ENCODE measurements at places on chromosomes 12 and 14.

- no peak for DNase-seq
Measured at GRCh38 chr14:101879529-101880336, 84.6 kb upstream of the DYNC1H1 start.

DNA sequence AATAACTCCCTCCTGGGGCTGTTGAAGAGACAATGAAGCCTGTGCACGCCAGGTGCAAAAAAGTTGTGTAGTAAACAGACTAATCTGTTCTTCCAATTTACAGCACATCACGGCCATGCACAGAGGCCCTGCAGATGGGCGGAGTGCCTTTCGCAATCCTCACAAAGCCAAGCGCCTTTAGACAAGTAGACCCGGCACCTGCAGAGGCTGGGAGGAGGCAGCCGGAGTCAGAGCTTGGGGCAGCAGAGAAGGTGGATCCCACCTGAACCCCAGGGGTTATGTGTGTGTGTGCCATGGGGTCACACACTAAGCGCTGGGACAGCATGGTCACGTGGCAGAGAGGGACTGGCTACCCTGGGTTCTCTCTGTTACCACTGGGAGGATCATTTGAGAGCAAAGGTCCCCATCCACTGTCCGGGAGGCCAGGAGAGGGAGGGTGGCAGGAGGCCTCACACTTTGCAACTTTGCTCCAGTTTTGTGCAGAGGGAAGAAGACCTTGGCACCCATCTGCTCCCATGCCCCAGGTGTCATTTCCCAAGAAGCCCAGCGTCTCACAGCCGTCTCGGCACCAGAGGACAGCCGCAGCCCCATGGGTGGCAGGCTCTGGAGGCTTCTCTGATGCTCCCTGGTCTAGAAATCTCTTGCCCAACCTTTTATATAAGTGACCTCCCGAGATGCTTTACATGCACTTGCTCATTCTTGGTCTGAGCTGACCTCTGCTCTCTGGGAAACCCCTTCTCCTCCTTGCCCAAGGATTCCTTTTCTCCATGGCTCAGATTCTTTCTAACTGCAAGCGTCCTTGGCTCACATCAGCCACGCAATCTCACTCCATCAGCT is 80.0 kb upstream of the DICER1 start:
- DNase-seq = no peak

- DNase-seq = no peak
Measured at GRCh38 chr14:99394602-99395156, 86.0 kb downstream of the SETD3 start.

DNA sequence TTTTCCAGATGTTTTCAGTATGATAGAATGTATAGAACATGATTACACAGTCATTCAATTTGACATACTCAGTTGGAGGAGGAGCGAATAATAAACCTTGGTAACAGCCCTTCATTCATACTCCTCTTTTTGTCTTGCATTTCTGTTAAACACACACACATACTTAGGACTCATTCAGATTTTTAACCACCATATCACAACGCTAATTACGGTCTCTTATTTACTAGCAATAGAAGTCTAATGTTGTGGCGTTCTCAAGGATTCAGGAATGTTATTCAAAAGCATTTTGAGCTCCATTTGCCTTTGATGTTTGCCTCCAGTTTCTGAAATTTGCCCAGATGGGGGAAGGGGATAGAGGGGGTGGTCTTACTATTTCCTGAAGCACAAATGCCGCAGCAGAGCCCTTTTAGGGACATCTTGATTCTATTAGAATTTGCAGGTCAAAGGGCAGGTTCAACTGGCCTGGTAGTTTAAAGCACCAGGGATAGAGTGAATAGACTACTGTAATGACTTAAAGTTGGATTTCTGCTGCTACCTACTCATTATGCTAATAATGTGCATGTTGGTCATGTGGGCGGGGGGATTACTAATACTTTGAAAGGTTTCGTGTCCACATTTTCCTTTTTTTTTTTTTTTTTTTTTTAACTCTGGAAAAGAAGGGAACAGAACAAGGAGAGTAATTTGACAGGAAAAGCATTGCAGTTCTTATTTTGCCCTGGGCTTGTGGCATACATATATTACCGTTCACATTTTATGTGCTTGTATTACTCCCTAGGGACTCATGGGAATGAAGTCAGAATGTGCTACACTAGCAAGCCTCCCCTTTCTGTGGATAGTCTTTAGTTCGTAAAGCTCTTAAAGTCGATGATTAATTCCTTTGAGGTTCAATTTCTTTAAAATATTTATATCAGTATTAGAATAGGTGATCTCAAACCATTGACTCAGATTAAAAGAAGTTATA is 226.8 kb downstream of the FBXL14 start:
- DNase-seq = peak; percentile 19

DNA sequence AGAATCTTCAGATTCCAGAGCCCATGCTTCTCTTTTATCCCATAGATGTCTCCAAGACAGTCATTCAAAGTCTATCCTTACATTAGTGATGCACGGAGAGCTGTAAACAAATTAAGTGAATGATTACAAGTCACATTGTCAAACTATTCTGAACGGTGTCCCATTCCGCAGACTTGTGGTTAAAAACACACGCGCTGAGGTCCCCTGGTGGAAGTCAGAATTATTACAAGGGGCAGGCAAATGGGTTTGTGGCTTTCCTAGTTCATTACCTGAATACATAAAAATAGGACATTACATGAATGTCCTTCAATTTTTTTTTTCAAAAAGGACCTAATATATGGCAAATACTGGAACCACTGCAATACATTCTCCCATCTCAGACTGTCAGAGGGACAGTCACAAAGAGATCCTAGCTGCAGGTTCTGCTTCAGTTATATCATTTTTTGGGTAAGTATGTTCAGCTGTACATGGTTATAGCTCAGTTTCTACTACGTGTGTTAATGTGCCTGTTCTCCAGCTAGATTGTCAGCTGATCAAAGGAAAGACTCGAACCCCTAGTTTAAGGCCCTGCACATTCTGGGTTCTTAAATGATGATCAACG is 53.1 kb upstream of the STON2 start:
- DNase-seq = peak; percentile 46

- peak; percentile 61 for DNase-seq
Measured at GRCh38 chr12:26124446-26125399, at the start of gene BHLHE41. Gene BHLHE41 (minus strand): TSS chr12:26125037. CDS start chr12:26124779, 258 bp downstream.

DNA sequence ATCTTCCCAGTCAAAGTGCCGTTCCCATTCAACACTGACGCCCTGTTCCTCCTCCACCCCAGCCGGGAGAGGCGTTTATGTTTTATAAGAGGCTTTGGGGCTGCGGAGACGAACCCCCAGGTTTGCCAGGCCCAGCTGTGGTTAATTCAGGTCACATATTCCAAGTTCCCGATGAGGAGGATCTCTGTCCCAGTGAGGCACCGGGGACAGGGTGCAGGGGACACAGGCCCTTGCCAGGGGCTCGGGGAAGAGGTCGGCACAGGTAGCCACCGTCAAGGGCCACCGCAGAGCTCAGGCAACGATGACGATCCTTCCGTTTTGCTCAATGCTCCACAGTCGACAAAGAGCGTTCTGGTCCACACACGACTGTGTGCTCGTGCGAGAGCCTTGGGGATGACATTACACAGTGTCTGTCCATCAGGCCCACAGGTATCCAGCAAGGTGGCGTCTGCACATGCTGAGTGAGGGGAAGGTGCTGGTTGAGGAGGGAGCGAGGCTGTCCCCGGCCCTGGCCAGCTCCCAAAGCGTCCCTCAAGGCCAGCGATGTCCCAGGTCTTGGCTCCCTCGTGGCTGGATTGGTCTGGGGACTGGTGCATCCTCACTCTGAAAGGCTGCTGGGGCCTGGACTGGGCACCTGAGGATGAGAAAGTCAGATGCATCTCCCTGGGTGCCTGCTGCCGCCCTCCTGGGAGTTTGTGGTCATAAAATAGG is 189.2 kb upstream of the C14orf180 start:
- DNase-seq = no peak

DNA sequence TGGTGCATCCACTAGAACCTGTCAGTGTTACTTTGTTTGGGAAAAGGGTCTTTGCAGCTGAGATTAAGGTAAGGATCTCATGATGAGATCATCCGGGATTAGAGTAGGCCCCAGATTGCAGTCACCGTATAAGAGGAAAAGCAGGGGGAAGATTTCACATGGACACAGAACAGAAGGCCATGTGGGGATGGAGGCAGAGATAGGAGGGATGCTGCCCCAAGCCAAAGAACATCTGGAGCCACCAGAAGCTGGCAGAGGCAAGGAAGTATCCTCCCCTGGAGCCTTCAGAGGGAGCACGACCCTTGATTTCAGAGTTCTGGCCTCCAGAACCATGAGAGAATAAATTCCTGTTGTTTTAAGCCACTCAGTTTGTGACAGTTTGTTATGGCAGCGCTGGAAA is 39.6 kb downstream of the CMKLR1 start:
- DNase-seq = no peak

DNA sequence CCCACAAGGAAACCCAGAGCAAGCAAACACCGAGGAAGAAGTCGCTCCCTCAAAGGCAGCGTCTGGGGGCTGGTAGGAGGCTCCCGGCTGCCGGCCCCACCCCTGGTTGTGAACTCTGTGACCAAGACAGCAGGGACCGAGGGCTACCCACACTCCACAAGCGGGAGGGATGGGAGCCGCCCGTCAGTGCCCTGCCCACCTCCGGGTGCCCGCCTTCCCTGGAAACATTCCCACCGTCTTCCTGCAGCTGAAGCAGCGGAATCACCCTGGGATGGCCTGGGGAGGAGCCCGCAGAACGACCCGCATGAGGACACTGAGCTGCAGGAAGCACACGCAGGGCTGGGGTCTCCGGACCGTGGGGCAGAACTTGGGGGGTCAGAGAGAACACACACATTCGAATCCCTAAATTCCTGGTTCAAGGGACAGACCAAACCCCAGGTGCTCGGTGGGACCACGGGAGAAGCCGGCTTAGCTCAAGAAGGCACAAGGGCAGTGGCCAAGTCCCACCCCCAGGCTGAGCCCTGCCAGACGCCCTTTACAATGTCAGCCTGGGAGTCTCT is 33.5 kb upstream of the C14orf180 start:
- DNase-seq = no peak

GRCh38 chr12:62915204-62915529 is 19.8 kb downstream of the PPM1H start:
- no peak for DNase-seq

- peak; percentile 54 for DNase-seq
Measured at GRCh38 chr14:28754209-28754985, 12.2 kb upstream of the FOXG1 start.

GRCh38 chr12:10668526-10668925 is 5.3 kb downstream of the STYK1 start:
- DNase-seq = no peak

DNA sequence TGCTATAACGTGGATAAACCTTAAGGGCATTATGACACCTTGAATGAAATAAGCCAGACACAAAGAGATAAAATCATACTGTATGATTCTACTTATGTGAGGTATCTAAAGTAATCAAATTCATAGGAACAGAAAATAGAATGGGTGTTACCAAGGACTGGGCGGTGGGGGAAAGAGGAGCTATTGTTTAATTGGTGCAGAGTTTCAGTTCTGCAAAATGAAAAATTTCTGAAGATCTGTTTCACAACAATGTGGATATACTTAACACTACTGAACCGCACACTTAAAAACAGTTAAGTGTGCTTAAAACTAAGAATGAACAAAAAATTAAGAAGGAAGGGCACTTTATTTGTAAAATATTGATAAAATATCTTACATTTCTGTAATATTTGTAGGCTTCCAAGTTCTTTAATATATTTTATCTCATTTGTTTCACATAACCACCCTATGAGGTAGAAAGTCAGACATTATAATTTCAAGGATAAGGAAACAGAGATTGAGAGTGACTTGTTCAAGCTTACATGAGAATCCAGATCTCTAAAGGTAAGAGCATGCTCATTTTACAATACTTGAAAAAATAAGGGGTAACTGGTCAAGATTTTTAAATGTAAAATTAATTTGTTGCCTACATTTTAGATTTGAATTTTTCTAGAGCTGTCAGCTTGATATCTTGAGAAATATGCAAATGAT is 14.9 kb downstream of the LTA4H start:
- no peak for DNase-seq

GRCh38 chr14:20427231-20428009 is 8.5 kb downstream of the KLHL33 start:
- no peak for DNase-seq

DNA sequence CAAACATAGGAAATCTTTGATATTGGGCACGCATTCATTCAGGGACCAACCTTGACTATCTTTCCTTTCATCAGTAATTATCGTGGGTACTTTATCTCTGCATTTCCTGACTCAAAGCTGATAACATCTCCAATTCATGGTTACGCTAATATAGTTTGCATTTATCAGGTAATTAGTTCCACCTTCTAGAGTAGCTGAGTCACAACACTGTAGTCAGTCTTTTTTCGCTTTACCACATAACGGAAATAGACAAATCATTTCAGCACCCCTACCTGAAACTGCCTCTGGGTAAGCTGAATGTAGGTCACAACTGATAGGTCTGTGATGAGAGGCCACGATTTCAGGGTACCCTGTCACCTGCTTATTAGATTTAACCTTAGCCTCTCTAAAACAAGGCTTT is 36.7 kb upstream of the IL22 start:
- no peak for DNase-seq

DNA sequence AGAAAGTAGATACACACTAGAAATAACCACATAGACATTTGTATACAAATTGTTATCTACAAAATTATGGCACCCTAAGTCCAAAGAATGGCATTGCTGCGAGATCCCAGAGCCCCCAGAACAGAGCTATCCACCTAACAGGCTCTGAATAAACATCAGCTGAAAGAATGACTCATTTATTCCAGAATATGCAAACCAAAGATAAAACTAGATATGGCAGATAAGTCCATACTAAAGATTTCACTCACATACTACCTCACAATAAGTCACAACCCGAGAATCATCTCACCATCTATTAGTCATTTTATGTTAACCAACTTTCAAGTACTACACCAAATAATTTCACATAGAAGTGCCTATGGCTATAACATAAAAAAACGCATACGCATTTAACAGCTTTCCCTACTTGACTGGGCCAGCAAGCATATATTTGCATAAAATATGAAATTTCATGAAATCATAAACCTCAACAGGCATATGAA is 5.6 kb downstream of the CNIH1 start:
- DNase-seq = no peak

GRCh38 chr14:65470404-65470880 is 57.9 kb downstream of the FUT8 start:
- no peak for DNase-seq

- DNase-seq = no peak
Measured at GRCh38 chr14:71555654-71556559, 376.3 kb upstream of the RGS6 start.

All from HEK293T (cell line).